ENCODE measurements at places on chromosomes 16 and 17.
A peak's percentile ranks its signal among the peaks of the same experiment; 100 is the strongest.

- DNase-seq = no peak
- no peaks in the 10 kb centered on the region for H3K4me1 ChIP-seq
- H3K4me3 ChIP-seq = no peak overlapping the region
- H3K27me3 ChIP-seq = peaks cover 5% of the 10 kb centered on the region
- no peaks in the 10 kb centered on the region for H3K36me3 ChIP-seq
Measured at GRCh38 chr17:68344701-68345136, 53.4 kb downstream of the ARSG start.

DNA sequence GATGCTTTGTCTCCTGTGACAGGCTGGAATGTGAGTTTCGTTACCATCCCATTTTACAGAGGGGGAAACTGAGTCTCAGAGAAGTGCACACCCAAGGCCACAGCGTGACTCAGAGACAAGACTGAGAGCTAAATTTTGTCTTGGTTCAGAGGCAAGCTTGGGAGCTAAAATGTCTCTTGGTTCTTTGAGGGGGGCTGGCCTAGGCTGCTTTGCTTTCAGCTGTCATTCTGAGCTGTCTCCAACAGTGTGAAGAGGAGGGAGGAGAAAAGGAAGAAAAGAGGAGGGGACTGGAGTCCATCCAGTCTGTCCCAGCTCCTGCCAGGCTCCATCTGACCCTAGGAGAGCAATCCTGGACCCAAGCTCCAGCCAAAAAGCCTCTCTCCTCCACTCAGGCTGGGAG lies at the start of gene CLEC19A:
Gene CLEC19A (plus strand): TSS at position 301 of the 400 bp plus-strand sequence. CDS start 121 bp downstream, outside the sequence.
- H3K36me3 ChIP-seq = no peaks in the 10 kb centered on the region
- H3K4me3 ChIP-seq = no peak within 1 kb of the TSS
- H3K27ac ChIP-seq = no peak within 1 kb of the TSS
- no peak for DNase-seq
- peaks cover 8% of the 10 kb centered on the region for H3K4me1 ChIP-seq

DNA sequence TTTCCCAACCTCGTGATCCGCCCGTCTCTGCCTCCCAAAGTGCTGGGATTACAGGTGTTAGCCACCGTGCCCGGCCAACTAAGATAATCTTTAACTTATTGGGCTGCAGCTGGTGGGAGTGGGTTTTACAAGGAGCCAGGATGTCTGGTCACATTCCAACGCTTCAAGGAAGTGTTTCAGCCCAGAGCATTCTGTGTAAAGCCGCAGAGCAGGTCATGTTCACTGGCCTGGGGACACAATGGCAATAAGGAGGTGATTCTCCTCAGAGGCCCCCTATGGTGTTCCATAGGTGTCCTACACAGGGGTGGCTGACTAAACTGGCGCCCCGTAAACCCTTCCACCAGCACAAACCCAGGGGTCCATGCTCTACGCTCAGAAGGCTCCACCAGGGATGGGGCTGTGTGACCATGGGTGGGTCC lies 1.2 kb downstream of the QPRT start:
- DNase-seq = no peak
- no peaks in the 10 kb centered on the region for H3K27me3 ChIP-seq
- H3K27ac ChIP-seq = no peak overlapping the region

GRCh38 chr17:18025241-18025944 lies 13.6 kb downstream of the ATPAF2 start:
- no peaks in the 10 kb centered on the region for H3K27me3 ChIP-seq
- peaks cover 42% of the 10 kb centered on the region for H3K4me1 ChIP-seq
- H3K36me3 ChIP-seq = peaks cover 7% of the 10 kb centered on the region
- no peak overlapping the region for H3K4me3 ChIP-seq

- no peak overlapping the region for H3K4me3 ChIP-seq
- DNase-seq = no peak
- H3K36me3 ChIP-seq = no peaks in the 10 kb centered on the region
Measured at GRCh38 chr16:74725651-74726455, 25.2 kb upstream of the MLKL start.

GRCh38 chr17:73227379-73227778 lies 34.3 kb downstream of the CPSF4L start:
- no peak for DNase-seq
- H3K27ac ChIP-seq = peak overlapping the region; percentile 7
- H3K36me3 ChIP-seq = peaks cover 5% of the 10 kb centered on the region
- peak overlapping the region; percentile 7 for H3K4me3 ChIP-seq
- H3K4me1 ChIP-seq = peaks cover 35% of the 10 kb centered on the region

DNA sequence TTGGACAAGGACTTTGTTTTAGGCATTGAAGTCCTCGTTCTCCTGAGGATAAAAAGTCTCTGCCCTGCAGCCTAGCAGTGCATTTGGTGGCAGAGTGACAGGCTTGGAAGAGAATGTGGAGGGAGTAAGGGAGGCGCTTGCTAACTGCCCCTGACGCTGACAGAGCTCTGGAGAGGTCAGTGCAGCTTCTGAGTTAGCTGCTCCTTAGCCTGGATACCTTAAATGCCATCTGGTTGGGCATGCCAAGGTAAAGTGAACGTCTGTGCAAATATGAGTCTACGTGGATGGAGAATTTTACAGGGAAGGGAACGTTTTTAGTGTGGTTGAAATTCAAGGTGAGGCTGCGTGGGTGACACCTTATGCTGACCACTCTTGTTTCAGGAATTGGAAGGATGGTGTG lies 44.4 kb downstream of the SEC14L1 start:
- peaks cover 3% of the 10 kb centered on the region for H3K36me3 ChIP-seq
- peak overlapping the region; percentile 54 for H3K27ac ChIP-seq
- H3K4me1 ChIP-seq = peaks cover 22% of the 10 kb centered on the region
- no peak for DNase-seq
- no peak overlapping the region for H3K4me3 ChIP-seq
